Activated CD8-positive, alpha-beta memory T cell treated with anti-CD3 and anti-CD28 coated beads for 1 hour (primary cell): ENCODE measurements at places on chromosomes 6 and 20.

DNA sequence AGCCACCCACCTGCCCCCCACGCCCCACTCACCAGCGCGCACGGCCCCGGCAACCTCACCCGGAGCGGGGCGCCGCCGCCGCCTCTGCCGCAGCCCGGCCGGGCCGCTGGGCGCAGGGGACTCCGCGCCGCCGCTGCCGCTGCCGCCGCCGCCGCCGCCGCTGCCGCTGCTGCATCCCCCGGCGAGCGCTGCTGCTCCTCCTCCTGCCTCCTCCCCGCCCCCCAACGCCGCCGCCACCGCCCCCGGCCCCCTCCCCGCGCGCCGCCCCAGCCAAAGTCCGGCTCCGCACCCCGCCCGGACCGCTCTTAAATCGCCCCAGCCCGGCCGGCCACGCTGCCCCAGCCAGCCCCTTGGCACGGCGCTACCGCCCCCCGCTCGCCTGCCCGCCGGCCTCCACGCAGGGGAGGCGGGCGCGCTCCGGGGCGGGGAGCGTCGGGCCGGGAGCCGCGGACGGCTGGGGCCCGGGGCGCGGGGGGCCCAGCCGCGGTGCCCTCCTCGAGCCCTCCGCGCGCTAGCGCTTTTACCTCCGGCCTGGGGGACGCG lies at the start of gene SULF2:
Gene SULF2 (minus strand): TSS at position 171 of the 543 bp plus-strand sequence. CDS start 28,118 bp downstream, outside the sequence.
- DNase-seq = no peak

- no peak for DNase-seq
Measured at GRCh38 chr20:44460795-44461141, 14.9 kb upstream of the TTPAL start.

GRCh38 chr6:3403238-3404173 lies 53.3 kb downstream of the SLC22A23 start:
- DNase-seq = no peak

- no peak for DNase-seq
Measured at GRCh38 chr6:32427218-32427617, 12.5 kb upstream of the HLA-DRA start.

DNA sequence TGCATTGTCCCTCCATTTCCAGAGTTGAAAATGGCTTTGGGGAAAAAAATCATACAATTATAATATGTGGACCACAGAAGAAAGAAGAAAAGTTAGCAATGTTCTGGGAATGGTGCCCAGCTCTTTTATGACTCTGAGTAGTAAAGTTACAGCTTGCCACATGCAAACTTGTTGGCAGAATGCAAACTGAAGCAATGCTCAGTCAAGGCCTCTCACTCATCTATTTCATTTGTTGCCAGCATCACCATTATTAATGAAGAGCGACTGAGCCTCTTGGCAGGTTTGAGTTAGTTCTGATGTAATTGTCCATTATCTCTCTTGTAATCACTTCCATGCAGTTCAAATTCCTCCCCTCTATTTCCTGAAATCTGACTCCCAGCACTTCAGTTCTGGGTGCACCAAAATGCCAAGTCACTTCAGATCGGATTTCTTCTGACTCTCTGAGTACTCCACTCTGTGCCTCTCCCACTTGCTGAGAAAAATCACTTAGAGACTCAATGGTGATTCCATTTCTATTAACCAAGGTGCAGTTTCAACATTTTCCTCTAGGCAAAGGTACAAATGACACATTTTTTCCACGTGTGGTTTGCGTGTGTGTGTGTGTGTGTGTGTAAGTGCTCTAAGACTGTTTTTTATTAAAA lies 154.4 kb upstream of the STMND1 start:
- DNase-seq = no peak
